Stimulated activated naive CD8-positive, alpha-beta T cell treated with anti-CD3 and anti-CD28 coated beads, Interleukin-15, Interleukin-2, amounts not matched to agents 100 U/mL and 50 U/mL, for 24 hours (primary cell): ENCODE measurements at places on chromosomes 2 and 18.

DNA sequence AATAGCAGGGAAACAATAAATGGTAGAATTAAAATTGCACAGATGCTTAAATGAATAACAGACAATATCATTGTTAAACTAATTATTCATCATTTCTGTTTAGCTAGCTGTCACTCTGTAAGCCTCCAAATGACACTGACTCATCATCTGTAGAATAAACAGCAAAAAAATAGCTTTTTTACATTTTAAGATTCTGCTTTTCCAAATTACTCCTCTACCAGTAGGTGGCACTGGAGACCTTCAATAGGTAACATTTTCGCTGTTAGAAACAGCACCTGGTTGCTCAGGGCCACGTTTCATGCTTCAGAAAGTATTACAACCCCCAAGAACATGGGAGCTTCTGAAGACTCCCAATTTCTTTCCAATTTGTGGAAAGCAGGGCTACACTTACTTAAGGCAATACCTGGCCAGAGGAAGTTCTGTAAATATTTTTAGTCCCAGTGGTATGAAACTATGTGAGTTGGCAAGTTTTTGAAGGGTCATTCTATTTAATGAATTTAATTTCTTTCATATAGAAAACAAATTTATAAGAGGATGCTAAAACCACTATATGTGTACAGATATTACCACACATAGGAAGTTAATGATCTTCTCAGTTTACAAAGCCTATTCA is 45.4 kb downstream of the TTN start:
- peak; percentile 9 for DNase-seq

DNA sequence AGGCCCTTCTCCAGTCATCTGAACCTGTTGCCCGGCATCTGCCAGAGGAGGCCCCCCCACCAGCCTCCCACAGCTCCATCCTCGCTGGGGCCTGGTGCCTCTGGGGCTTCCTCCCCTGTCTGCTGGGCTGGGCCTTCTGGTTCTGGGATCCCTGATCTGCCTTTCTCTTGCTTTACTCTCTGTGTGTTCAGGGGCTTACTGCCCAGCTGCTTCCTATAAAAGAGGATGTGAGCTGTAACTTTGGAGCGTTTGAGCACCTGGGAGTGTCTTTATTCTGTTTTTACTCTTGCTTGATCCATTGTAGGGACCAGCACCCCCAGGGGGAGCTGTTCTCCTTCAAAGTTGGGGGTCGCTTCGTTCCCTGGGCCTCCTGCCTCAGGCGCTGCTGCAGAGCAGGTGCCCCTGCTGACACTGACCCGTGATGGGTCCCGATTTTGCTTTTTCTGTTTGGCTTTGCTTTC is 23.1 kb upstream of the FAHD2A start:
- DNase-seq: peak; percentile 13

- DNase-seq: no peak
Measured at GRCh38 chr2:54377901-54378493, 78.1 kb upstream of the SPTBN1 start.

GRCh38 chr2:50751311-50752031 is 280.5 kb downstream of the NRXN1 start:
- no peak for DNase-seq

DNA sequence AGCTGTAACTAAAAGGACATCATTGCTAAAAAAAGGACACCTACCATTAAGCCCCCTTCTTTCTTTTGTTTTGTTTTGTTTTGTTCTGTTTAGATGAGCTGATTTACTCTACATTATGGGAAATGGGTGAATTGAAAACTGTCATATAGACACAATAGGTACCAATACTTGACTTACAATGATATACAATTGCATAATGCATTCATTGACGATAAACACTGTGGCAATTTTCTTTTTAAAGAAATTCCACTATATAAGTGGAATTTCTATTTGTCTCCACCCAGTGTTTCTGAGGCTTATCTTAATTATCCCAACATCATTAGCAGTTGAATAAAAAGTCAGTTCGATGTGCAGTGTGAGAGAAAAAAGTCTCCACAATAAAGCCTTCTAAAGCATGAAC is 282.1 kb downstream of the BCL2 start:
- no peak for DNase-seq

DNA sequence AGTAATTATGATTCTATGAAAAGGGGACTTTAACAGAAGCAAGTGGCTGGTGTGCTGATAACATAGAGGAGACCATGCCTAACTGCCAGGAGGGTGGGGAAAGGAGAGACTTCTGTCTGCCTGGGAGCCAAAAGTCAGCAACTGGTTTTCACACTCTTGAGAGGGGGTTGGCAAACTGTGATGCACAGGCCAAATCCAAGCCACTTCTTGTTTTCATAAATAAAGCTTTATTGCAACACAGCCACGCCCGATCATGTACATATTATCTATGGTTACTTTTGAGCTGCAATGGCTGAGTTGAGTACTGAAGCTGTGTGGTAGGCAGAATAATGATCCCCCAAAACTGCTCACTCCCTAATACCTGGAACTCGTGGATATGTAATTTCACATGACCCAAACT is 208.4 kb downstream of the LNPK start:
- no peak for DNase-seq

DNA sequence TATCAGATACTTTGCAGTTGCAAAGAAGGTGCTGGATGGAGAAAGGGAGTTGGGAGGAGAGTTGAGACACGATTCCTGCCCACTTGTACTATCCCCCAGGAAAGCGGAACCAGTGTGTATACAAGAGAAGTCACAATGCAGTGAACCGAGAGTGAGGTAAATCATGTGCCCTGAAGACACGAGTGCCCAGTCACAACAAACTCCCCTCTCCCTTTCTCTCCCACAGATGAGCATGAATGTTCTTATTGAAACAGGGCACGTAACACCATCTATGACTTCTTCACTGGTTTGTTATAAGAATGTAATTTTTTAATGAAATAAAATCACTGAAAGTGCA is 155.7 kb downstream of the IRS1 start:
- no peak for DNase-seq

DNA sequence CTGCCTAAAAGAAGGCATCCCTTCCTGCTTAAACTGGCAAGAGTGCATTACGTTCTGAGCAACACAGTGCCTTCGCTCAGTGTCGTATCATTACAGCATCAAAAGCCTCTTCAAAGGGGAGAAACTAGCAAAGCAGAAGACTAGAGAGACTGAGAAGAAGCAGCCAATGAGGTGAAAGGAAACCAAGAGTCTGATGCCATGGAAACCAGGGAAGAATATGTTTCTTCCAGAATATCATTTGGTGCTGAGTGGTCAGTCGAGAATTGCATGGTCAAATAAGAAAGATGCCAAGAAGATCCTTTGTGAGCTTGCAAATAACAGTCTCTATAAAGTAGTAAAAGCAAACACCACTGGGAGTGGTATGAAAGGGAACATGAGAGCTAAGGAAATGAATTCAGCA is 312.1 kb upstream of the CHST9 start:
- no peak for DNase-seq

DNA sequence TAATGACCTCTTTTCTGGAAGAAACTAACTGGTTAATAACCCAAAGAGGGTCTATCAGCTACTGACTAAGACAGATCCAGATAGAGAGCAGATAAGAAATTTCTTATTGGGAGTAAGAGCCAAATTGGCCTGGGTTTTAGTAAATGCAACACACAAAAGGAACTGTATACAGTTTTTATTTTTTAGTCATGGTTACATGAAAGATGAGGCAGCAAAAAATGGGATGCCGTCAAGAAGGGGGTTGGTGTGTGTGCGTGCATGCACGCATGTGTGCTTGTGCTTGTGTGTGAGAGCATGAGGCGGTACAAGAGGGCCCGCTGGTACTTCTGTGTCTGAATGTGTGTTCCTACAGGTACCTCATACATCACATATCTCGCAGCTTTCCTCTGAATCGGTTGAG is 466.2 kb upstream of the HNRNPA3 start:
- DNase-seq: no peak

GRCh38 chr2:18077231-18077630 is 198.8 kb downstream of the KCNS3 start:
- no peak for DNase-seq

DNA sequence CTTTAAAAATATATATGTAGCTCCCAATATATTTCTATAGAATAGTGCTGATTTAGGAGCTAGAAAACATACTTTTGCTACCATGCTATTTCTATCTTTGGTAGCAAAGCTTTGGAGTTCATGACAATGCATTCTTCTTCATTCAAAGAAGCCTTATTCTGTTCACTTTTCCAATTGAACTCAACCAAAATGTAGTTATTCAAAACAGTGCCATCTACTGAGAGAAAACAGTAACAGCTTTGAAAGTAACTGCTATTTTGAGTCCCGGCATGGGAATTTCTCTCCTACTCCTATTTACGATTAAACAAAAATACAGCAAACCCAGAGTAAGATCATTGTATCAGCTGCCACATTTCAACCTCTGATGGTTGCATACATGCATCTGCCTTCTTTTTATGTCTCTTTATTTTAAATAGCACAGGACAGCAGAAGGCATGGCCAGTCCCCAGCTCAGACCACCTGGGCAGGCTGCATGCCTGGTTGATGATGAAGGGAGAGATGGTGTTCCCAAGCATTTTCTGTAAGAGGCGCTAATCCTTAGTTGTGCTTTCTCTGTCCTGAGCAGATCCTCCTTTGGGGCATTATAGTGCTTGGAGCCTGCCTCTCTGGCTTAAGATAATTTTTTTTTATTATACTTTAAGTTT is 69.7 kb upstream of the SULT1C3 start:
- no peak for DNase-seq

- no peak for DNase-seq
Measured at GRCh38 chr2:68769586-68770270, 35.1 kb downstream of the ARHGAP25 start.

- DNase-seq: no peak
Measured at GRCh38 chr18:69408522-69408921, 7.8 kb downstream of the DOK6 start.

- no peak for DNase-seq
Measured at GRCh38 chr2:186486651-186487647, 889 bp downstream of the ZC3H15 start.

DNA sequence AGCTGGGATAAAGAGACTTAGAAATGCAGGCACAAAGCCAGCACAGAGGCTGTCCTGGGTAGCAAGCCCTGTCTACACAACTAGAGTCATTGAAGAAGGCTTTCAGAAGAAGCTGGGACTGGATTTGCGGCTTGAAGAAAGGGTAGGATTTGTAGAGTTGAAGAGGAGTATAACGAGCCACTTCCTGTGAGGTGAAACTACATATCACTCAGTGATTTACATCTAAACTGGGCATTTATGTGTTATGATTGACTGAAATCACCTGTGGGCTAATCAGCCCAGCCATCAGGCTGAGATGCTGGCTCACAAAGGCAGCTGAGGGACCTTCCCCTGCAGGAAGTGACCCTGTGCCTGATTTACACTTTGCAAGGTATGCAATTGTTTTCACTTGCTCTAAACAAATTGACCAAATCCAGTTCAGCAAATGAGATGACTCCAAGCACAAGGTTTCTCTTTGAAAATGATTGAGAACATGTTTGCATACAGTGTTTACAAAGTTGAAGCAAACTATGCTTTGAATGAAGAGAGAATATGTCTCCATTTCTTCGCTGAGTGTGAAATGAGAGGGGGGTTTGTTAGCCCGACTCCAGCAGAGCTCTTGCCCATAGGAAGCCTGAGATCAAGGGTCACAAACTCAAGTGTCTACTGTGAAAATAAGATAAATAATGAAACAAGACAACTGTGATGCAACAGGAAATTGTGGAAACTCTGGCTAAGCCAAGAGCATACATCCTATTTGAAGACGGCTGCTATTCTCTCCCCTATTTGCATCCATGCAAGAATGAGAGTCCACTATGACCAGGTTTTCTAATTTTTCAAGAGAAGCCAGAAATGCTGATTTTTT is 69.3 kb upstream of the HK2 start:
- no peak for DNase-seq

GRCh38 chr2:25380023-25380422 is 38.3 kb upstream of the DNMT3A start:
- DNase-seq: no peak

- DNase-seq: no peak
Measured at GRCh38 chr18:2890606-2891005, 43.8 kb downstream of the EMILIN2 start.

- DNase-seq: peak; percentile 66
Measured at GRCh38 chr2:85327160-85327821, 498 bp downstream of the TGOLN2 start.

- DNase-seq: no peak
Measured at GRCh38 chr2:557635-558301, 119.4 kb downstream of the TMEM18 start.

GRCh38 chr2:33485051-33485450 is 8.6 kb downstream of the RASGRP3 start:
- DNase-seq: no peak

DNA sequence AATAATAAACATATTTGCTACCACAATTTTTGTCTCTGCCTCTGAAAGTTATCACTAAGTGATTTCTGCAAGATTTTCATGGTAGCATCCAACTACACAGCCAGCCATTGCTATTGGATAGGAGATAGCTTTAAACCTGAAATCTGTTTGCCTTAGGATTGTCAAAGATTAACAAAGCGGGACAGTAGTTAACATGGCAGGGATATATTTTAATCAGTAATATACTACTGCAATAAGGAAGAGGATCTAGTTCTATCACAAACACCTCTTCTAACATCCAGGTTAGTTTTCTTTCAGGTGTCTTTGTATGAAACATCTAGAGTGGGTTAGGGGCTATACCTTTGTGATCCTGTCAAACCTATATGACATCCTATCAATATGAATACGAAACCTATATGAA is 641.3 kb downstream of the DPP10 start:
- no peak for DNase-seq

DNA sequence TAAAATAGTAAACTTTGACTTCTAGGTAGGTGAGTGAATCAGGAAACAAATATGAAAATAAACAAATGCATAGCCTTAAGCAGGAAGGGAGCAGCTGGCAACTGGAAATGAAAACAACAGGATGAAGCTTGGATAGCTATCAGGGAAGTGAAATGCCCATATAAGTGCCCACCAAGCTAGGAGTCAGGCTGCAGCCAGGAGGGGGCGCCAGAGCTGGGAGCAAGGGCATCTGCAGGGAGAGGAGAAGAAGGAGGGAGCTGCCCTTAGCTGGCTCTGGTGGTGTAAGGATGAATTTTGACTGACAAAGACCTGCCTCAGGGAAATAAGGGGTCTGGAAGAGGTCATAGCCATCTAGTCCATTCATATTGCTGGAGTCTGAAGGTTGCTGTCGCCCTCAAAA is 298.3 kb downstream of the TDRD15 start:
- peak; percentile 34 for DNase-seq
